MCF 10A (cell line): ENCODE measurements at places on chromosomes 16 and 17. TPM values are rescaled to one million over a fixed set of nuclear protein-coding genes. Genes with fewer than 3 reads are reported as not detected.

The PRAC1 gene
- not detected in 2 replicates for total RNA-seq

DNA sequence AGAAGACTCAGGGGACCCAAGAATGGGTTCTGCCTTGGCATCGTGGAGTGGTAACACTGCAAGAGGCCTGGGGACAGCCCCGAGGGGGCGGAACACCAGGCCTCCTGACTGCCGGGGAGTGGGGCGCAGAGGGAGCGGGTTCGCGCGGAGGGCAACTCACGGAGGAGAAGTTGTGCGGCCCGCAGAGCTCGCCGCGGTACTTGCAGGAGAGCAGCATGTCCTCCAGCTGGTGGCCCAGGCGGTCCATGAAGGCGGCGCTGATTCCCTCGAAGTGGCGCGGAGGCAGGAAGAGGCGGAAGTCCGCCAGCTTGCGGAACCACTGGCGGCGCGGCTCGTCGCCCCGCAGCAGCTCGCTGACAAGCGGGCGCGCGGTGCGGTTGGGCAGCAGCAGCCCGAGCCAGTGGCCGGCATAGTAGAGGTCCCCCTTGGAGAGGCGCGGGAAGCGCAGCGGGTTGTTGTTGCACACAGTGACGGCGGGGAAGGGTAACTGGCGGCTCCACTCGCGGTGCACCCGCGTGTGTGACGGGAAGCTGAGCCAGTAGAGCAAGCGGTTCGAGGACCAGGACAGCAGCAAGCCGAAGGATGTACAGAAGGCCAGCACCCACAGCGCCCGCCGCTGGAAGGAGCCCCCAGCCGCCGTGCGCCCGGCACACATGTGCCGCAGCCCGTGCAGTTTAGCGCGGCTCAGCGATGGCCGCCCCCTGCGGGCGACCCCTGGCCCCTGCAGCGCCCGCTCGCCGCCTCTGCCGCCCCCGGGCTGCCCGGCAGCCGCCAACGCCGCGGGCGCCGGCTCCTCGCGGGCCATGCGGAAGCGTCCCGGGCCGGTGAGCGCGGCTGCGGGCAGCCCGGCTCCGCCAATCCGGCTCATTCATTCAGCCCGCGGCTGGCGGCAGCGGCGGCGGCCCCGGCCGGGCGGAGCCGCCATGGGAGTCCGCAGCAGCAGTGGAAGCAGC, 1.6 kb downstream of the ASIC2 start:
- H3K27me3 ChIP-seq = peaks cover 48% of the 10 kb centered on the region
- no peaks in the 10 kb centered on the region for H3K36me3 ChIP-seq
- peak overlapping the region; percentile 51 for H3K4me3 ChIP-seq
- DNase-seq = no peak
- H3K27ac ChIP-seq = no peak overlapping the region
- H3K4me1 ChIP-seq = peaks cover 10% of the 10 kb centered on the region

DNA sequence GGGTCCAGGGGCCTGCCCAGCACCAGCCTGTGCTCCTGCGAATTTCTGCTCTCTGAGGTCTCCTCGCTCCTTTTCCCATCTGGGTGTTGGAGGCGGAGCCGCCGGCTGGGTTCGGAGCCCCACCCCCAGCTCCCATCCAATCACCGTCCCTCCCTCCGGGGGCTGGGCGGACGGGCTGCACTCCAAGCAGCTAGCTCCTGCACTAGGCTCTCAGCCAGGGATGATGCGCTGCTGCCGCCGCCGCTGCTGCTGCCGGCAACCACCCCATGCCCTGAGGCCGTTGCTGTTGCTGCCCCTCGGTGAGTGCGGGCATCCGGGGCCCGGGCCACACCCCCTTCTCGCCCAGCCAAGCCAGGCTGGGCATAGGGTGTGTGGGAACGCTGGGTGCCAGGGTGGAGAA, at the start of gene NRN1L:
Gene NRN1L (plus strand): TSS at position 202 of the 400 bp plus-strand sequence. CDS start 19 bp downstream, at position 221.
- H3K4me3 ChIP-seq = no peak within 1 kb of the TSS
- H3K36me3 ChIP-seq = peaks cover 38% of the 10 kb centered on the region
- peak; percentile 91 for DNase-seq
- H3K27me3 ChIP-seq = no peaks in the 10 kb centered on the region
- peak within 1 kb of the TSS; percentile 72 for H3K27ac ChIP-seq

DNA sequence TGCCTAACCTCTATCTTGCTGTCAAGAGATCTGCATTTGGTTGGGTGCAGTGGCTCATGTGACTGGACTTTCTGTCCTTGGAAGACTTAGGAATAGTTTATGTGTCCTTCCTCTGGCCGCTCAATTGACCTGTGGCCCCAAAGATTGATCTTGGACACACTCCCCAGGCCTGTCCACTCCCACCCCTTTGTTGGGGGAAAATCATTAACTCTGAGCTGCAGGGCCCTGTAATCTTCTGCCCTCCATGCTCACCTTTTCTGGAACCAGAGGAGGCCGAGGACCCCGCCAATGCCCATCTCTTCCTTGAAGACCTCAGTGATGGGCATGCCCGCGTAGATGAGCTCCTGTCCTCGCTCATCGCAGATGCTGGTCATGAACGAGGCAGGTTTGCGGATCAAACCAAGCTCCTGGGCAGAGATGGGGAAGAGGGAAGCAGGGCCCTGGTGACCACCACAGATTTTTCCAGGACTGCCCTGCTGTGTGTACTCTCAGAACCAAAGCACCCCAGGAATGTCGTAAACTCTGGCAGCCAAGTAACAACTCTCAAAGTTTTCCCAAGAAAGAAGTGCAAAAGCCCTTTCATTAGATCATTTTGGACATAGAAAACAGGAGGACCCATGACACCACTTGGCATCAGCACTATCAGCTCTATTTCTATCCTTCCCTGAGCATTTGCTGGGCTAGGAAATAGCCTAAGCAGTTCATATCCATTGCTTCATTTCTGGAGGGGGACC, 8.5 kb upstream of the KLHL11 start:
- H3K27me3 ChIP-seq = no peaks in the 10 kb centered on the region
- no peak overlapping the region for H3K4me3 ChIP-seq
- no peak for DNase-seq
- no peak overlapping the region for H3K27ac ChIP-seq

The CTRL gene
- total RNA-seq = 0.52 and 1.6 TPM in 2 replicates
